ENCODE measurements at places on chromosomes 7 and 10. TPM values are rescaled to one million over a fixed set of nuclear protein-coding genes. Genes with fewer than 3 reads are reported as not detected.

- DNase-seq: no peak
Measured at GRCh38 chr10:77599651-77600050, 38.0 kb downstream of the KCNMA1 start.

DNAJC30 gene
- 26.7 TPM for total RNA-seq

DNA sequence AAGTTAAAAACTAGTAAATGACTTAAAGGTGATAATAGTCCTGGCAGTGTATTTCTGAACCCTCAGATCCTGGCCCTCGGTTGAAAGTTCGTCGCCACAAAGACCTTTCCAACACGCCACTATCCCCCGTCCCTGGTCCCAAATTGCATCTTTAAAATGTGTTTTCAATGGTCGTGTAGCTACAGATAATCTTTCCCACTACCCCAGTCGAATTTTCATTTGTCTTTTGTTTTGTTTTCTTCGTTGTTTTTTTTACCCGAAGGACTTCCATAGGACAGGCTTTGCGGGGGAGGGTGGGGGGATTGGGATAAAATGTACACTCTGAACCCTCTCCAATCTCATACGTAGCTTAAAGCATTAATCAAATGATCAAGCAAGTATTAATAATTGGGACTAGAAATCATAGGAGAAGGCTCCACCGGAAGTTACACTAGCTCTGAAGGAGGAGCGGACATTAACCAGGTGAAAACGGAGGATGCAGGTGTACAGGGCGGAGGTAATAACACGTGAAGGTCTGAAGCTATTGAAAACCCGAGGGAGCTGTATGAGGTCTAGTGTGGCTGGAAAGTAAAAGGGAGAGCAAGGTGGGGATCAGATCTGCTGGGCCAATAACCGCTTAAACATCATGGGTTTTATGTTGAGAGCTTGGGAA is 32.8 kb upstream of the PHF14 start:
- DNase-seq: peak; percentile 14

DDC gene
- total RNA-seq: 16.1 TPM

GRCh38 chr7:116393654-116394053 is 105.9 kb upstream of the CAV2 start:
- DNase-seq: no peak

- DNase-seq: no peak
Measured at GRCh38 chr10:90175161-90175681, 473.8 kb downstream of the KIF20B start.

GRCh38 chr7:107579554-107579884 is 527 bp upstream of the BCAP29 start:
- no peak for DNase-seq

LBX1 gene
- not detected for total RNA-seq

MPLKIP gene
- total RNA-seq: 9.4 TPM

AKR1D1 gene
- total RNA-seq: not detected

TMEM176A gene
- total RNA-seq: 182 TPM

NUTM2E gene
- total RNA-seq: not detected

GRCh38 chr10:91684841-91685240 is 52.0 kb upstream of the PPP1R3C start:
- DNase-seq: no peak
